ENCODE measurements at places on chromosomes 16 and 17.

DNA sequence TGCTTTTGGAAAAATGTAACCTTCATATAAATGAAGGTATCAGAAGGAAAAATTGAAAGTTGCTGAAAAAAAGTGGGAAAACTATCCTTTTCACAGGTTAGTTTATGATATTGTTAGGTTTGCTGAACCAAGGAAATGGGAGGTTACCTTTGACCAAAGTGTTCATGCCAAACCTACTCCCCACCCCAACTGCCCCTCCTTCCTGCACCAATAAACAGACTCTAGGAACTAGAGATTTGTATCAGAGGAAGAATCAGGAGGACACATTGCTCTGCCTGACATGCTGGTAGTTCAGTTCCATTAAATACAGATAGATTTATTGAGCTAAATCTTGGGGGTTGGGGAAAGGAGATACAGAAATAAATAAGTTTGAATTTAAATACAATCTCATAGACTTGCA lies 18.2 kb downstream of the MYH8 start:
- no peak for DNase-seq

DNA sequence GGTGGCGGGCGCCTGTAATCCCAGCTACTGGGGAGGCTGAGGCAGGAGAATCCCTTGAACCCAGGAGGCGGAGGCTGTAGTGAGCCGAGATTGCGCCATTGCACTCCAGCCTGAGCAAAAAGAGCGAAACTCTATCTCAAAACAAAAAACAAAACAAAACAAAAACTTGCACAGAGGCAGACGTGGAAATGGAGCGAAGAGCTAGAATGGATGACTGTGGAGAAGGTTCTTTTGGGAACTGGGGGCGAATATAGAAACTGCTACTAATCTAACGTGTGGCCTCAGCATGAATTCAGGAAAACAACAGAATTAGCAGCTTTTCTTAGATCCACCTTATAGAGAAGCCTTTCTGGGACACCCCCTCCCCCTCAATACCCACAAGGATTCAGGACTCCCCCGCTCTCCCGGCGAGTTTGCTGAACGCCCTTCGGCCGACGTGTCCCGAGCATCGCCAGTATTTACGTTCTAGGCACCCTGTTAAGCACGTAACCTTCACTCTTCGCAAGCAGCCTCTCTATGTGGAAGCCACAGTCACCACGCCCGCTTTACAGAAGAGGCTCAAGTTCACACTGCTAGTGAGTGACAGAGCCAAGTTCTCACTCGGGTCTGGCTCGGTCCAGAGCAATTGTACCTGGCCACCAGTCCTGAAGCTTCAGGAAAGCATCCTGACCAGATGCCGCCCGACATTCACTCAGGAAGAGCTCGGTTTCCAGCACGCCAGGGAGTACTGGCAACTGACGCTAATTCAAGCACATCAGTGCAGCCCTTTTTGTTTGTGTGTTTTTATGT lies 13.3 kb upstream of the ABR start:
- no peak for DNase-seq

DNA sequence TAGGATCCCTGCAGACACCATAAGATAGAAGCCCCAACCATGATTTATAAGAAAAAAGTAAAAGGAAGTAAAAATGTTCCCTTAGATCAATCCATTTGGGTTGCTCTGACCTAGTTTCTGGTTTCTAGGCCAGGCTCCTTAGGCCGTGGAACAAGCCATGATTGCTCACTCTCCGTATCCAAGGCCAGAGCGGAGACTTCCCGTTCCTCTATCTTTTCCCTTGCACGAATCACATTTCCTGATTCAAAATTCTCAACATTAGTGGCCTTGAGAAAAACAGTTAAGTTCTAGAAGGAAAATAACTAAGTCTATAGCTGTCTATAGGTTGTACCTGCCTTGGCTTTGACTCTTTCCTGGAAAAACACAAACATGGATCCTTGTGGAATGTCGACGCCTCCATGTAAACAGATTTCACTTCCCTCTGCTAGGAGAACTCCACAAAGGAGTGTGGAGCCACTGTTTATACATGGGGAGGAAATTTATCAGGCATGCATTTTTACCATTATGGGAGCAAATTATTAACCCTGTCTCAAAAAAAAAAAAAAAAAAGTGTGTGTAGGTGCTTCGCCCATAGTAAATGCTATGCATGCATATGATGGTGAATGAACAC lies 149.6 kb downstream of the ZFHX3 start:
- DNase-seq, result no peak

GRCh38 chr16:76946879-76947278 lies 244.1 kb upstream of the MON1B start:
- no peak for DNase-seq

GRCh38 chr16:53056392-53056881 lies 1.6 kb downstream of the CHD9 start:
- DNase-seq, result no peak

- DNase-seq, result no peak
Measured at GRCh38 chr16:53785044-53785443, 81.1 kb downstream of the FTO start.
